RWPE2 (cell line): ENCODE measurements at places on chromosomes 6 and 20.

DNA sequence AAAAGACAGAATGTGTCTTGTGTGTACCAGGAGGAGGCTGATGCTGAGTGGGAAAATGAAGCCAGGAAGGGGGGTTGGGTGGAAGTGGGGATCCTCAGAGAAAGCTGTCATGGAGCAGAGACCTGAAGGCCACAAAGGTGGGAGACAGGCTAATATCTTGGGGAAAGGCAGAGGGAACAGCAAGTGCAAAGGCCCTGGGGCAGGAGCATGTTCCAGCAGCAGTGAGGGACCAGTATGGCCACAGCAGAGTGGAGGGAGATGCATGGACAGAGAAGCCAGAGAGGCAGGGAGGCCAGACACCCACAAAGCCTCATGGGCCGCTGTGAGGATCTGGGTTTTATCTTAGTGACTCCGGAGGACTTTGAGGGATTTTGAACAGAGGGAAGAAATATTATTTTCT is 254.2 kb upstream of the SULF2 start:
- no peak for DNase-seq

GRCh38 chr6:82248273-82248735 is 760 bp upstream of the IBTK start:
- no peak for DNase-seq

DNA sequence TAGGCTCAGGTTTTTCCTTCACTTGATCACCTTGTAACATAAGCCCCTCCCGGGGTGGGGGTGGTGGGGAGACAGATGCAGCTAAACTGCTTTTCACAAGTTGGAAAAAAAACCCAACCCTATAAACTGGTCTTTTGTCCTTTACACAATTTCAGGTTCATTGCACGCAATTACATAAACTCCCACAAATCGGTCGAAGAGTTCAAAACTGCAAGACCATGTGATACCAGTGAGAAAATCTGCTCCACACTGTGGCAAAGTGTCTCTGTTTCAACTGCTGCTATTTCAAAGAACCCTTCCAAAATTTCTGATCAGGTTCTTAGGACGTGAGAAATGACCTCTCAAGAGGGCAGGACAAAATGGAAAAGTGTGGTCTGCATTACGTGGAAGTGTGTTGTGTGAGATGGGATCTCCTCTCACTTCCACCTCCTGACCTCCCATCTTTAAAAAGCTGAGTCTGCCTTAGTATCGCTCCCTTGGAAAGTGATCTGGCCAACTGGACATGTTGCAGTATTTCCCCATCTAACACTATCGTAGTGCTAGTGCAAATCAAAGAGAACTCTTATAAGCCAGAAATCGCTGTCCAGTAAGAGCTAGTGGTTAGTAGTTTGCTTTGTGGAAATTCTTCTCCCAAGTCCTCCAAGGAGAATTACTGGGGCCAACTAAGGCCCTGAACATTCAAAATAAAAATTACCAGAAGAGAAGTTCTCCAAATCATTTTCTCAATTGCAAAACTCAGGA is 60.1 kb downstream of the PRND start:
- no peak for DNase-seq

GRCh38 chr20:44448753-44449546 is 26.7 kb upstream of the TTPAL start:
- DNase-seq: no peak
